Activated T-helper 1 cell treated with anti-CD3 and anti-CD28 coated beads, Interleukin-2, amount 50 U/mL, for 16 hours (primary cell): ENCODE measurements at places on chromosomes 5 and 9.

- DNase-seq, result no peak
These were observed 40.7 kb downstream of the TLR4 start for GRCh38 chr9:117744856-117745389.

GRCh38 chr5:118832974-118833373, 155.4 kb downstream of the DTWD2 start:
- no peak for DNase-seq

DNA sequence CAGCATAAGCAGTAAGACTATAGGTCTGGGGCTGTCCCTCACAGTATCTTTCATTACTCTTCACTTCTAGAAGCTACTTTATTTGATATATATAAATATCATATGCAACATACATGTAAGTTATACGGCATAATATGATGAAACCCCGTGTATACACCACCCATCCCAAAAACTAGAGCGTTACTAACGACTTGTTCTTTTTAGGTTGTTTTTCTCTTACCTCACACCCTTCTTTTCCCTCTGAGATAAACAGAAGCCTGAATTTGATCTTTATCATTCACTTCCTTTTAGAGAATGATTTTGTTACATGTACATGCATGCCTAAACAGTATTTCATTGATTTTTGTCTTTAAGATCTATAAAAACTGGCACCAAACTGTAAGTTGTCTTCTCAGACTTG, 3.7 kb downstream of the TRMO start:
- DNase-seq, result no peak

- no peak for DNase-seq
These were observed 1.2 kb downstream of the DROSHA start for GRCh38 chr5:31530541-31531265.

DNA sequence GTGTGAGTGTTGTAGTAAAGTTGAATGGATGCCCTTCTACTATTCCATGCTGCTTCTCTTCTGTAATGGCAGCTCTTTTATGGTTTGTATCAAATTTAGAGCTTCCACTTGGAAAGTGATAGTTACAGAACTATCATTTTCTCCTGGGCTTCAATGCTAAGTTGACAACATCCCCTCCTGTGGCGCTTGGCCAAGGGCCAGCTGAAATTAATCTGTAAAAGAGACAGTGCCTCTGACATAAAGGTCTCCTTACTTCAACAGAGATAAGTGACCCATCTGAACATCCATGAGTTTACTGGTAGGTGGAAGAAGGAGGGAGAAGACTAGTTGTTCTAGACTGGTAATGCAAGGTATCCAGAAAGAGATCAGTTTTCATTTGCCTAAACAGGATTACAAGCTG, 39.7 kb downstream of the CHSY3 start:
- no peak for DNase-seq

DNA sequence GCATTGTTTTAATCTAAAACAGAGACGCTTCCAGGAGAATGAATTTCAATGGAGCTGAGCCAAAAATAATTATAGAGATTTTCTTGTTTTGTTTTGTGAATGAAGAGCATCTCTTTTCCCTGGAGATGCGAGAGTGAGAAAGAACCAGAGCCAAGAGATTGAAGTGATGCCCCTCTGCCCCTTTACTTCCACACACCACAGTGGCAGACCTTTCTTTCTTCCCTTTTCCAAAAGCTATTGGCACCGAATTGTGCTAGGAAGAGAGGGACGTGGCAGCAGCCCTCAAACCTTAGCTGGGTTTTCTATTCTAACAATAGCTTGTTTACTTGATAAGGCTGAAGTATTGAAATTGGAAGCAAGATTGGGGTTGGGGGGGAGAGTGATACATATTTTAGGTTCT, 133.0 kb upstream of the TMEM161B start:
- no peak for DNase-seq

DNA sequence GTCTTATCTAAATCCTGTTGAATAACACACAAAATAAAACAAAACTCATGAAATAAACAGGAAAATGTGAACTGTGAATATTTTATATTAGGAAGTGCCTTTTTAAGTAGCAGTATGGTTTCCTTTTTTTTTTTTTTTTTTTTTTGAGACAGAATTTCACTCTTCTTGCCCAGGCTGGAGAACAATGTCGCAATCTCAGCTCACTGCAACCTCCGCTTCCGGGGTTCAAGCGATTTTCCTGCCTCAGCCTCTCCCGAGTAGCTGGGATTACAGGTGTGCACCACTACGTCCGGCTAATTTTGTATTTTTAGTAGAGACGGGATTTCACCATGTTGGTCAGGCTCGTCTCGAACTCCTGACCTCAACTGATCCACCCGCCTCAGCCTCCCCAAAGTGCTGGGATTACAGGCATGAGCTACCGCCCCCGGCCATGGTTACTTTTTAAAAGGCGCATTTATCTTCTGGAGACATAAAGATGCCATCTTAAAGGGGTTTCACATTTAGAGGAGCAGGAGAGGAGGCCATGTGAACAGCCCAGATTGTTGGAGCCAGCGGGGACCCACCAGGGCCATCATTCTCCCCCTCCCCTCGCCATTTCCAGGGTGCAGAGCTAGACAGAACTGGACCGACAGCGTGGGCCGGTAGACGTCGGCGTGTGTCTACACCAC, 64.1 kb downstream of the ROR2 start:
- no peak for DNase-seq

DNA sequence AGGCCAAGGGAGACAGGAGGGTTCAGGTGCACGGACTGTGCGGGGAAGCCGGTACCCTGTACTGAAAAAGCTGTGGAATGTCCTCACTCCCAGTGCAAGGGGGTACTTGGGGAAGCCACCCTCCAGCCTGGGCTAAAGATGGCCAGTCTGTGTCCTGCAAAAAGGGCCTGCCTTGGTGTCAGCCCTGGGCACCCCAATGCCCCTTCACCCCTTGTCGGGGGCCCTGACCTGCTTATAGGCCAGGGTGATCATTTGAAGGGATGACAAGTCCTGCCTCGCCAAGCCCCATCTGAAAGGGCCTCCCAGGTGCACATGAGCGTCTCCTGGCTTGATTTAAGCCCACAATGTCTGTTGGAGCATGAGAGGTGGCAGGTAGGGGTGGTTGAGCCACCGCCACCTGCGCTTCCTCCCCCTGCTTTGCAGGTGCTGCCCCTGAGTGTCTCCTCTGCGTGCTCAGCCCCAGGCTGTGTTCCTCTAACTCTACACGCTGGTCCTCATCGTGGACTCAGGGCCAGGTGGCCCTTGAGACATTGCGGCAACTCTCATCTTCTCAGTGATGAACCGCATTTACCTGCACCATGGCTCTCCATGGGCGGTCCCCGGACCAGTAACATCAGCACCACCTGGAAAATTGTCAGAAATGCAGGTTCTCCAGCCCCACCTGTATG, 97.0 kb downstream of the ANKRD33B start:
- DNase-seq, result no peak

DNA sequence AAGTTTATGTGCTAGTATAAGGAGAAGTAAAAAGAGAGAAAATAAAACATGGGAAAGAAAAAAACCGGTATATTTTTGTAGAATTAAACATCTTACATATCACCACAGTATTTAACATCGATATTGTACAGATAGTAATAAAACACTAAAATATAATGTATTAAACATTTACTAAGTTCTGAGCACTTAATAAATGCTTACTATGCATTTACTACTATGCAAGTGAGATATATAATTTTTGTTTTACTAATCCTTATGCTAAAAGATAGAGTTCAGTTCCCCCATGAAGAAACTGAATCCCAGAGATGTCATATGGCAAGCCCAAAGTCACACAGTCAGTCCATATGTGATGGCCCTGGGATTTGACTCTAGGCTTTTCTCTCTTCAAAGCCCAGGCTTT, 51.1 kb downstream of the SH3TC2 start:
- DNase-seq, result no peak
